Activated CD8-positive, alpha-beta T cell treated with anti-CD3 and anti-CD28 coated beads, Interleukin-2, amount 10 ng/mL, durations not matched to agents 7 days and 5 days (primary cell): ENCODE measurements at places on chromosomes 2 and 18.

GRCh38 chr2:18925296-18925695 is 335.9 kb upstream of the NT5C1B start:
- no peak for DNase-seq

DNA sequence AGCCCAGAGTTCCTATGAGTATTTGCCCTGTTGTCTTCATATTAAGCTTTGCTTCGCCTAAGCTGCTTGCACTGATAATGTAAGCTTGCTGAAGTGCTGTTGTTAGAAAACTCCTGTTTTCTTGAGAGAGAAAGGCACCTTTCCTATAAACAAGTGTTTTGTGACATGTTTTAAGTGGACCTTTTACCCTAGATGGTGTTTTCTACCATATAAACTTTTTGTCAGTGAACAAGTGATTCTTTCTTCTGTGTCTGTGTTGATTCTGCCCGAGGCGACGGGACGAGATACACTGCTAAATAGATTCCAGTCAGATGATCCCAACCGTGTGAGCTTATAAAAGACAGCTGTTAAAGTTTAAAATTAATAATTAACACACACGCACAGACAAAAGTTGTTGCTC is 24.1 kb downstream of the CABLES1 start:
- no peak for DNase-seq

DNA sequence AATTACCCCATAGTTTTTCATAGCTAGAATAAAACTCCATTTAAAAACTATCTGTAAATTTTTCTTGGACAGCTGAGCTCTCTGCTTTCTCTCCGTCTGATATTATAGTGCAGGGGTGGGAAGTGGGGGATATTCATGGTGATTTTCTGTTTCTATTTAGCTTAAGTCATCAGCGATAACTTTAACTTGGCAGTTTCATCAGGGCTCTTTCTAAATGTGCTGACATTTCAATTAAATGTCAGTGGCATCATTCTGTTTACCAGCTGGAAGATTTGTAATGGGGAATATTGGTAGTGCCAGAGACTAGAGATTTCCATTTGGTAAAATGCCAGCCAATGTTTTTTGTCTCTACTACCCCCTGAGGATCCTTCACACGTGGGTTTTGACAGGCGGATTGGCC is 53.5 kb upstream of the CAPN13 start:
- DNase-seq, result no peak

DNA sequence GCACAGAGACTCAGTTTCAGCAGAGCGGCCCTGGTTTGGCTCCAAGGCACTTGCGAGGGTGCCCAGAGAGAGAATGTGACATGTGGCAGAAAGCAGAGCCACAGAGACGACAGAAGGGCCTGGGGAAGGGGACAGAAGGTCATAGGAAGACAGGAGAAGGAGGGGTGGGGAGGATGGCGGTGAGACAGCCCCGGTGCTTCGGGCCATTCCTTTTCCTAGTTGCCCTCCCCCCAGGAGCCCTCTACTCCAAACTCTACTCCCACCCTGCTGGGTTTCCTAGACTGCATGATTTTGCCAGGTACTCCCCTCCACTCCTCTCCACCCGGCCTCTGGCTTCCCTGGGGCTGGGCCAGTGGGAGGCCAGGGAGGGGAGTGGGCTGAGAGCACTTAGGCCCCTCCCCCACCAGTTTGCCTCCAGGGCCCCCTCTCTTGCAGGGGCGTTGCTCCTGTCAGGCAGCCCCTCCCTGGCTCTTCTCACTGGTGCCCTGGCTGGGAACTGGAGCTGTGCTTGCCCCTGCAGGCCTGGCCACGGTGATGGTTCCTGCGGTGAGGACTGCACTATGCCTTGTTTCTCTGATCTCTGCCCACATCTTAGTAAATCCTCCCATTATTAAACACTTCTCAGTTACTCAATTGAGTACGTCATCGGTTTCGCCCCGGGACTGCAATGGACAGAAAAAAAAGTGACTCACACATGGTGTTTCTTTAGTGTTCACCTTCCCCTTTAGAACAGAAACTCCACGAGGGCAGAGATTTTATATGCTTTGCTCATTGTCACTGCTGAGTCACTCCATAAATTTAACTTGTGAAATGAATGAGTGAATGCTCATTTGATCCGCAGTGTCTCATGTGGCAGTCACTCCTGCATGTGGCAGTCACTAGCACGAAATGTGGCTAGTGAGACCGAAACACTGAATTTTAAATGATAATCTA is 58.7 kb upstream of the SP3 start:
- DNase-seq, result no peak

GRCh38 chr2:145350011-145350410 is 830.1 kb upstream of the ZEB2 start:
- no peak for DNase-seq

DNA sequence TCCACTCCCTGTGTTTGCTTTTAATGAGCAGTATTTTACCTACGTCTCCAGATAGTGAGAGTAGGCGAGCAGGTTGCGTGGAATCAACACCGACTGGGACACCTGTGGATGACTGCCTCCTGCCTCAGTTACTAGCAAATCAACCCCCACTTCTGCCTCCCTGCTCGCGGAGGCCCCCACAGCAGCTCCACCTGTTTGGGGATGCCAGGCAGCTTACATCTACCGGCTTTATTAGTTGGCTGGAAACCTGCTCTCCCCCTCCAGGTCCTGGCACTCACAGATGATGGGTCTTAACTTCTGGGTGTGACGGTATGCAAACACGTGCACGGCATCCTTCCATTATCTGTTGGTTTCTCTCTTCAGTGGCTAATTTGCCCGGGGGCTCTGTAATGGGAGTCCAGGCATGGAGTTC is 164.4 kb upstream of the SESTD1 start:
- DNase-seq, result no peak

- DNase-seq, result no peak
These were observed 175.6 kb downstream of the SUCLG1 start for GRCh38 chr2:84283506-84283905.

DNA sequence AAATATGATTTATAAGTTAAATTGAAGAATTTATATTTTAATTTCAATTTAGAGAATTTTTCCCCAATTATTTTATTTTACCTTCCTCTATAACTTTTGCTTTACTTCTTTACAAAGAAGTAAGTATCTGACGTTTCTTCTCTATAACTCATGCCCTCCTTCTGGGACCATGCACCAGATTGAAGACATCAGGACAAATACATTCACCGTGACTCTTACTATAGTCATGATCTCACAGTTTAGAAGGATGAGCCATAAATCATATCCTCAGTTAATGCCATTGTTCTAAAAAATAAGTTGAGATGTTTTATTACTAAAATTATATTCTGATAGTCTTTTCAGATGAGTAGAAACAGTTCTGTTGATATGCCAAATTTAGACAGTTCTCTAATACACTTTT is 279.3 kb downstream of the TMX3 start:
- DNase-seq, result no peak

- DNase-seq, result no peak
These were observed 21.8 kb upstream of the DNAJC27 start for GRCh38 chr2:24993406-24994145.

GRCh38 chr2:34349527-34349926 is 750.4 kb upstream of the FAM98A start:
- DNase-seq, result no peak

DNA sequence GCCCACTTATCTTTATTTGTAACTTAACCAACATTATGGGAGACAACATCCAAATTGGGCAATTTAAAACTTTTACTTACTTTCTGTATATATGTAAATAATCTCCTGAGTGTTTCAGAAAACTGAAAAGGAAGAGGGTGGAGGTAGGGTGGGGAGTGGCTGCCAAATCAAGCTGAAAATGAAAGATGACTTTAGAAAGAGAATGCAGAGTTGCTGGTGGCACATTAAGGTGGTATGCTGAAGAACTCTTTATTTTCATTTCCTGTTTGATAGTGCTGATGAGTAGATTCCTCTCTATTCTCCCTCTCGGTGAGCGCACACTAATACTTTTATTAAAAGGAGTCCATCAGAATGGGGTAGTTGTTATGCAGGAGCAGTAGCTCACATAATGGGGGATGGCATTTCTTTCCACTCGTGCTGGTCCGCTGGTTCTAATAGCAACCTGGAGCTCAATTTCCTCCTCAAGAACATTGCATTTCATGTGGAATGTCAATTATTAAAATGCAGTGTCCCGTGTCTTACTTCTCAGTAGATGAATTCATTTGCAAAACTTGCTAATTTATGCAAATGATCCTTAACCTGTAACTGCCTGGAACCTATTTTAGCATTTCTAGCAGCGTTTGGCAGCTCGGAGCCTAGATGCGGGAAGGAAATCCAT is 466.9 kb upstream of the HNRNPA3 start:
- DNase-seq, result no peak

DNA sequence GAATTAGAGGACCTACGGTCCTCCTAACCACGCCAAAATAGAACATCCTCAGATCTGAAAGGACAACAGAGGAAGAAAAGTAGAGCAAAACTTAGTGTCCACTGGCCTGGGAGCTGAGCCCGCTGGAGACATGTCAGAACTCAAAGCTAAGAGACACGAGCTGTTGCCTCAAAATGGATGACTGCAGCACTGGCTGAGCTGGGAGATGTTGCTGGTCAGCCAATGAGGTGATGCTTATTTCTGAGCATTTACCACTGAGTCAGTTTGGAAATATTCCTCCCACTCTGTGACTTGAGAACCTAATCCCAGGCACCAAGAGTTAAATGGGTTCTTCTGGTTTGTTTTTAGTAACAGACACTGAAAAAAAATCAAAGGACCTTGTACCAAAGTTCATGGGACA is 32.6 kb downstream of the FBXO15 start:
- no peak for DNase-seq

GRCh38 chr18:54193786-54194185 is 30.7 kb downstream of the MBD2 start:
- DNase-seq, result no peak

DNA sequence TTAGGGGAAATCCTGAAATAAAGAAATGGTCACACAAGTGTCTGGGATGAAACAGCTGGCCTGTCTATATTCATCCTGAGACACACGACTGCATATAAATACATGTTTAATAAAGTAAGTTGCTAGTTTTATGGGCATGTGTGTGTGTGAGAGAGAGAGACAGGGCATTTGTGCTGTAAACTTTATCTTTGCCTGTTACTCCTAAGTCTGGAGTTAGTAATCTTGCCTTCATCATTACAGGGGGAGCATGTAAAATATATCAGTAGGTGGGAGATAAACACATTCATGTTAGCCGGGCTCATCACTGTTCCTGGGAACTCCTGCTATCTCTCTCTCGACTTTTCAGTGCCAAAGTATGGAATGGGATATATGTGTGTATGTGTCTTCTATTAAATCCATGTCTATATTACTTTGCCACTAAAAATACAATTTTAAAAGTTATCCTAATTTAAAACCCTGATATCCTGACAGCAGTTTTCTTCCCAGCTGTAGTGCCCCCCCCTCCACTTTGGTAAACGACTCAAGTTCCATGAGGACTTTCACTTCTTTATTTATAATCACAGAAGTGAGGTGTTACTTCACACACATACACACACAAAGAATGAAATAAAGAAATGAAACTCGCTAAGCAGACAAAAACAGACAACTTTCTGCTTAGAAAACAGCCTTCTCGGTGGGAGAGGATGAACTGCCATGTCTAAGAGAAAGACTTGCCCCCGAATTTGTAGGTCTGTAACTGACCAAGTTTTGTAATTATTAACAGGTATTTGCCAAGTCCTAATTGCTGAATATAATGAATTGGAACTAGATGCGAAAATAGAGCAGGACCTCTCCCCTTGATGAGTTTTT is 947 bp downstream of the ZEB2 start:
- no peak for DNase-seq

GRCh38 chr2:85852937-85853498 is 35.8 kb downstream of the ST3GAL5 start:
- peak; percentile 85 for DNase-seq

- no peak for DNase-seq
These were observed 49.0 kb downstream of the MAP2 start for GRCh38 chr2:209472871-209473270.

GRCh38 chr2:167785606-167786216 is 461.7 kb downstream of the STK39 start:
- no peak for DNase-seq

GRCh38 chr2:119552902-119553301 is 8.7 kb downstream of the CFAP221 start:
- DNase-seq, result no peak

- no peak for DNase-seq
These were observed 17.3 kb upstream of the TTR start for GRCh38 chr18:31574359-31574758.

GRCh38 chr2:74047152-74047551 is 62.4 kb downstream of the TET3 start:
- DNase-seq, result no peak

- DNase-seq, result no peak
These were observed 663.6 kb downstream of the IRS1 start for GRCh38 chr2:226135861-226136548.

DNA sequence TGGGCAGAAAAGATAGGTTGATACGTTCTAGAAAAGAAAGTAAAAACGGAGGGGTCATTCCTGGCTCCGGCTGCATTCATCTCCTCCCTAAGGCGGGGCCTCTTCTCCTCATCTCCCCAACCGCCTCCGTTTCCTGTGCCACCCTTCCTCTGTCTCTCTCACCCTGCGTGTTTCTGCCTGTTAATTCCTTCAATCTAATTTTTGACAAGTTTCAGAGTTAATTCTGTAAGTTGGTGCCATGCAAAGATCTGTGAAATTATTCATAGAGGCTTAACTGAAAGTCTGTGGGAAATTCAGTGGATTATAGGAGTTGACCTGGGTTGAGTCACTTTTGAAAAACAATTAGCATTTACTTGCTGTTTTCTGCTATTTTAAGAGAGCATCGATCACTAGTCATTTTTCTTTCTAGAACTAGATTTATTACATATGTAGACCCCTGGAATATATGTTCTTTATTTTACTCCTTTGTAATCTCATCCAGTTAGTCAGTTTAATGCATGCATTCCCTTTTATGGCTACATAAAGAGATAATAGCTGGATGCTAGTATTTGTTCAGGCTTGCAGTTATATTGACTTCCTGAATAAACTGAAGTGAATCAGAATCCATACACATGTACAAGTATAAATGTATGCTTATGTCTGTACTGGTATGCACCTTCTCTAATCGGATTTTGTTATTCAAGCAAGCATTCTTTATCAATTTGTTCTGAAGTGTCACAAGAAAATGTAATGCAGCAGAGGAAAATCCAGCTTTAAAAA is 91.1 kb downstream of the EML6 start:
- no peak for DNase-seq

DNA sequence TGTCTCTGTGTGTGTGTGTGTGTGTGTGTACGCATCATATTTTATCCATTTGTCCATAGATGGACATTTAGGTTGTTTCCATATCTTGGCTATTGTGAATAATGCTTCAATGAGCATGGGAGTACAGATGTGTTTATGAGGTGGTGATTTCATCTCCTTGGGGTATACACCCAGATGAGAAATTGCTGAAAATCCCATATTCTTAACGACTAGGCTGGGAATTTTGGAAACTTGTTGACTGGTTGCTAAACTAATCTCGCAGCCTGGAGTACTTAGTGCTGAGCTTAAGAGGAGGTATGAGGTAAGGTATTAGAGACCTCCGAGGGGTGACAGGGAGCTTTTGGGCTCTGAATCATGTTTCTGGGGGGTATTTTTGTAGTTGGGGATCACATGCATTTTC is 66.0 kb upstream of the SPRED2 start:
- no peak for DNase-seq

- DNase-seq, result peak; percentile 23
These were observed 777 bp downstream of the GALNT3 start for GRCh38 chr2:165793161-165793778.

- no peak for DNase-seq
These were observed 536.2 kb upstream of the FSIP2 start for GRCh38 chr2:185202381-185202780.
